ENCODE measurements at places on chromosomes 13 and 19.

DNA sequence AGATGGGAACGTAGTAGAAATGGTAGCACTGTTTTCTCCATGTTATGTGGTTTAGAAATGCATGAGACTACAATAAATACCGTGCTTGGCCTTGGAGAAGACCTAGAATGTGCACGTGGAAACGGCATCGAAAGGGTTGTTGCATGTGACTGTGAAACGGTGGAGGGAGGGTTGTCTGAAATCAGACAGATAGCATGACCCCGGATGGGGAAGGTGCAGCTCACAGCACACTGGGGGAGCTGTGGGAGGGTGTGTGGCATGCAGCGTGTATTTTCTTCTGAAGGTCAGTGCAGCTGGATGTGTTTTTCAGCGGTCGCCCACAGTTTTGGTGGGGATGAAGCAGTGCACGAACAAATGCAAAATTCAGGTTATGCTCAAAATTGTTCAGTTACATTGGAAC, 63.4 kb downstream of the CELF5 start:
- no peak for DNase-seq

DNA sequence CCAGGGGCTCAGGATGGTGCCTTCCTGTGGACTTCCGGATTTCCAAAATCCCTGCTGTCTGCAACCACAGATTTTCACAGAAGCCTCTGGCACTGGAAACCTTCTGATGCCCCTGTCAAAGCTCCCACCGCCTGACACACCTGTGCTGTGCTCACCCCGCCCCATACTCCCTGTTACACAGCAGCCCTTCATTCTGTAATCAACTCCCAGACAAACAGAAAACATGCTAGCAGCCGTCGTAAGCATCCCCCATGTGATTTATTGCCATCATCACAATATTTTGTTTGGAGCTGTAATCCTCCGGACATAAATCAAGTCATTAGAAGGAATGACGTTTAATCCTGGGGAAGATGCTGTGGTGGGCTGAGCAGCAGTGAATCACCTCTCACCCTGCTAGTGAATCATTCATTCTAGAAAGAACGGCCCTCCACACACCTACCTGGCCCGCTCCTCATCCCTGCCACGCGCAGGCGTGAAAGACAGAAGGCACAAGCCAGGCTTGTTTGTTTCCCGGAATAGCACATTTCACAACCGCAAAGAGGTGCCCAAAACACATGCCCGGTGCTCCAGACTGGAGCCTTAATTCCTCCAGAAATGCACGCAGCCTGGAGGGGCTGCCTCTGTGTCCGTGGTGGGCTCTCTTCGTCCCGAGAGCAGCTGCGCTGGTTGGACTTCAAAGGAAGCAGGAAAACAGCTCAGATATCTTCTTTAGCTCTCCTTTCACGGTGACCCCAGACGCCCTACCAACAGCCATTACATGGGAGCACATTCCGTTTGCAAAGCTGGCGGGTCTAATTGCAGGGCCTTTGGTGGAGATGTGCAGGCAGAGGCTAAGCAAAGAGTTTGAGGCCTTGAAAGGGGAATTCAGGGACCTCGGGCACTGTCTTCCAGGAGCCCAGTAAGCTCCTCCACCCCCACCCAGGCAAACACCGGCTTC, 41.3 kb upstream of the KCTD15 start:
- no peak for DNase-seq

DNA sequence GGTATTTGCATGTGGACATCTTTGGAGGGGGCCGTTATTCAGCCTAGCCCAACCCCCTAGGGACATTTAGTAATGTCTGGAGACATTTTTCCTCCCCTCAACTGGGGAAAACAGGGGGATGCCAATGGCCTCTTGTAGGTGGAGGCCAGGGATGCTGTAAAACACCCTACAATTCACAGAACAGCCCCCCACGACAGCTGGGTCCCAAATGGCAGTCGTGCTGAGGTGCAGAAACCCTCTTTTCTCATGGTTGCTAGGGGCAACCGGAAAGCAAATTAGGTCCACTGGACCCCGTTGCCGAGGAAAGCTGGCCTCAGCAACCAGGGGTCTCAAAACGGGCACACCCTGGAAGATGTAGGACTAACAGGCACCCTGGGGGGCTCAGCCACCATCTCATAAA, 14.6 kb downstream of the TMEM150B start:
- DNase-seq, result no peak

DNA sequence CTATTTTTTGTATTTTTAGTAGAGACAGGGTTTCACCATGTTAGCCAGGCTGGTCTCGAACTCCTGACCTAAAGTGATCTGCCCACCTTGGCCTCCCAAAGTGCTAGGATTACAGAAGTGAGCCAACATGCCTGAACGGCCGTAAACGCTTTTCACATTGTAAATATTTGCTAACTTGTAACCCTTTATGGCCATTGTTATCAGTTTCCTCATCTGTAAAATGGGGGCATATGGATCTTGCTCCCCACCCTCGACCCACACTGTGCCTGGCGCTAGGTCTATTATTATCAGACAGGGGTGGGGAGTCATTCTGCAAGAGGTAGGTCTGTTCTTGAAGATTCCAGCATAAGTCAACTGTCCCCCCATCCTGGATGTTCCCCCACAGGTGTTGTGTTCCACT, 11.9 kb downstream of the NCAN start:
- no peak for DNase-seq

GRCh38 chr13:34127523-34127922, 309.6 kb downstream of the RFC3 start:
- no peak for DNase-seq

- no peak for DNase-seq
Observed at GRCh38 chr13:43223216-43223615, 199.8 kb downstream of the DNAJC15 start.

GRCh38 chr19:47521473-47522180, 6.8 kb upstream of the NAPA start:
- DNase-seq, result no peak

- no peak for DNase-seq
Observed at GRCh38 chr13:69069554-69070133, 1038.0 kb upstream of the ATXN8OS start.

- DNase-seq, result no peak
Observed at GRCh38 chr13:112530861-112531260, 57.1 kb downstream of the TUBGCP3 start.

GRCh38 chr13:37429976-37430375, 168.6 kb downstream of the POSTN start:
- no peak for DNase-seq

DNA sequence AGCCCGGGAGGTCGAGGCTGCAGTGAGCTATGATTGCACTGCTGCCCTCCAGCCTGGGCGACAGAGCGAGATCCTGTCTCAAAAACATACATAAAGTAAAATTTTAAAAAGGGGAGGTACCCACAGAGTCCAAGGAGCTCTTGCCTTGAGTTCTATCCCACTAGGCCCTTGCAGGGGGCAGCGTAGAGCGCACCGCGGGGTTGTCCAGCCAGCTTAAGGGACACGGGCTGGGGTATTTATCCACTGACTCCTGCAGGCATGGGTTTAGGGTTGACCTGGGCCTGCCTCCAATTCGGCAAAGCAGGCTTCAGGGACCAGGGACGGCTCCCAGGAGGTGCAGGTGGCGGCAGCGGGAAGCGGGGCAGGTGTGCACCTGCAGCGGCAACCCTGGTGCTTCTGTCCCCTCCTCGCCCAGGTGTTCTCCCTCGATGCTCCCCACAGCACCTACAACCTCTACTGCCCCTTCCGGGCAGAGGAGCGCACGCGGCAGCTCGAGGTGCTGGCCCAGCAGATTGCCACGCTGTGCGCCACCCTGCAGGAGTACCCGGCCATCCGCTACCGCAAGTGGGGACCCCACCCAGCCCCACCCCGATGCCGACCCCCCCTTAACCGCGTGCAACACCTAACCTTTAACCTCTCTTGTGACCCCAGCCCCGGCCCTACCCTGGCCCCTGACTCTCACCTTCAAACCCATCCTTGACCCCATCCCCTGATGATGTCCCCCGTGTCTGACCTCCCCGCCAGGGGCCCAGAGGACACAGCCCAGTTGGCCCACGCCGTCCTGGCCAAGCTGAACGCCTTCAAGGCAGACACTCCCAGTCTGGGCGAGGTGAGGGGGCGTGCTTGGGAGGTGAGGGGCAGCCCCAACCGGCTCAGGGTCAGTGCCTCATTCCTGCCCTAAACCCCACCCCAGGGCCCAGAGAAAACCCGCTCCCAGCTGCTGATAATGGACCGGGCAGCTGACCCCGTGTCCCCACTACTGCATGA, 4.7 kb downstream of the STXBP2 start:
- no peak for DNase-seq

DNA sequence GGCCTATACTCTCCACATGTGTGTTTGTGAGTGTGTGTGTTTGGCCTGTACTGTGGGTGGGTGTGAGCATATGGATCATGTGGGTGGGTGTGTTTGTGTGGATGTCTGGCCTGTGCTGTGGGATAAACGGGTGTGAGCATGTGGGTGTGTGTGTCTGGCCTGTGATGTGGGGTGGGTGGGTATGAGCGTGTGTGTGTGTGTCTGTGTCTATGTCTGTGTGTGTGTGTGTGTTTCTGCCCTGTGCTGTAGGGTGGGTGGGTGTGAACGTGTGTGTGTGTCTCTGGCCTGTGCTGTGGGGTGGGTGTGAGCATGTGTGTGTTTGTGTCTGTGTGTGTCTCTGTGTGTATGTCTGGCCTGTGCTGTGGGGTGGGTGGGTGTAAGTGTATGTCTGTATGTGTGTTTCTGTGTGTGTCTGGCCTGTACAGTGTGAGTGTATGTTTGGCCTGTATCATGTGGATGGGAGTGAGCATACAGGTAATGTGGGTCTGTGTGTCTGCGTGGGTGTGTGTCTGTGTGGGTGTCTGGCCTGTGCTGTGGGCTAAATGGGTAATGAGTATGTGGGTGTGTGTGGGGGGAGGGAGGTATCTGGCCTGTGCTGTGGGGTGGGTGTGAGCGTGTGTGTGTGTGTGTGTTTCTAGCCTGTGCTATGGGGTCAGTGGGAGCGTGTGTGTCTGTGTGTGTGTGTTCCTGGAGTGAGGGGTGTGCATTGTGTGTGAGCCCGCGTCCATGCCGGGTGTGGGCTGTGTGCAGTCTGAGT, 20.8 kb upstream of the KCTD15 start:
- no peak for DNase-seq

DNA sequence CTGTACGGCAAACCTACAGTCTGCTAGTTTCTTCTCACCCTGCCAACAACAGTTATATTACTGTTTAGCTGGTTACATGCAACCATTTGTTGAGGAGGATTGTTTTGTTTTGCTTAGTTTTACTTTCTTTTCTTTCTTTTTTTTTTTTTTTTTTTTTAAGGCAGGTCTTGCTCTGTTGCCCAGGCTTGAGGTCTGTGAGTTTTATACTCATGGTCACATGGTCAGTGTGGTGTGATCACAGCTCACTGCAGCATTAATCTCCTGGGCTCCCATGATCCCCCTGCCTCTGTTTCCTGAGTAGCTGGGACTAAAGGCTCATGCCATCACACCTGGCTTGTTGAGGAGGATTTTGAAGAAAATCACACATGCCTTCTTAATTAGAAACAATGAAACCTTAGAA, 505.6 kb downstream of the GPC5 start:
- DNase-seq, result no peak

DNA sequence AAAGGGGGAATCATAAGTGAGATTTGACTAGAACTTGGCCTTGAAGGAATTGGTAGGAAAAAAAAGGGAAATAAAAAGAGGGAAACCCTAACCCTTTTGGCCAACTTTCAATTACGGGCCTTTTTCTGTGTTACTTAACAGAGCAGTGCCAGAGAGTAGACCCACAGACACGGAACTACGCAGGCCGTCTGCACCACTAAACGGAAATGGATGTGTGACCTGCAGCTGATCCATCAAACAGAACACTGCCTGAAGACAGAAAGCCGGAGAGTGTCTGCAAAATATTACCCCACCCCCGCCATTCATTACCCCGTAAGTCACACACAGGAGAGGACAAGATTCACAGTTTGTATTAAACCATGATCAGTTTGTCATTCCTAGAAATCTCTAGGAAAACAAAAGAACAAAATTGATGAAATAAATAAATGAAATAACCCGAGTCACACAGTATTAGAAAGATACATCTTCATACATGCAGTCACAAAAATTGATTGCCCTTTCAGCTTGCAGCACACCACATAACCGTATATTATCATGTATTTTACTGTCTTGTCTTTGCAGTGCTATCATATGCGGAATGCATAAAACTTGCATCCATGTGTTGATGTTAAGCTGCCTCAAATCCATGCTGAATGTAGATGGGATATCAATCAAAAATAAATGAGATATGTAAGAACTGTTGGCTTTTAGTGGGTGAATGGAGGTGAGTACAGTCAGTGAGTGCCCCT, 424.7 kb downstream of the IRS2 start:
- DNase-seq, result no peak

DNA sequence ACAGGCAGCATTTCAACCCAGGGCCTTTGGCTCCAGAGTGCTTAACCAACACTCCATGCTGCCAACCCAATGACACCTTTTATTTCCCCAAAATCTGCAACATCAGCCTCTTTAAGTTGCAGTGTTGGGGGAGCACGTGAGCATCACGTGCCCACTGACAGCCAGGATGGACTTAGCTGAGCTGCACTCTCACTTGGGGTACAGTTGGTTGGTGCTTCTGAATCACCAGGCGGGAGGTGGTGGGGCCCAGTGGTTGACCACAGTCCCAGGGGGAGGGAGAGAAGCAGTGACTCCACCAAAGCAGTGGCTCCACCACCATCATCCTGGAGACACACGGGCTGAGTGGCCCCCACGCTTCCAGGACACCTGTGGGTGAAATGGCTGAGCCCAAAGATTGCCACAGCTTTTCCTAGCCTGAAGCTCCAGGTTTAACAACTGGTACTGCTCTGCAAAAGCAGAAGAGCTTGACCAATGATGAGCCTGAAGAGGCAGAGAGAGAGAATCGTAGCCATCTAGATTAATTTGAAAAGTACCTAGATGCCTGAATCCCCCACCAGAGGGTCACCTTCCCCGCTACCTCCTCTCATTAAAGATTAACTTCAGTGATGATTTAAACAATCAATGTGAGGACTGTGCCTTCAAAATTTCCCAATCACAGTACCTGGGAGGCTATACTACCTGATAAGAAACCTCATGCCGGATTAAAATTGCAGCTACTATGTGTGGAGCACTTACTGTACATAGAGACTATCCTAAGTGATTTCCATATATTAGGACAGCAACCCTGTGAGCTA, 193.8 kb downstream of the FOXO1 start:
- no peak for DNase-seq

- no peak for DNase-seq
Observed at GRCh38 chr13:30181888-30182651, 125.3 kb downstream of the KATNAL1 start.

- DNase-seq, result no peak
Observed at GRCh38 chr19:37098570-37098969, 20.3 kb downstream of the ZNF420 start.

DNA sequence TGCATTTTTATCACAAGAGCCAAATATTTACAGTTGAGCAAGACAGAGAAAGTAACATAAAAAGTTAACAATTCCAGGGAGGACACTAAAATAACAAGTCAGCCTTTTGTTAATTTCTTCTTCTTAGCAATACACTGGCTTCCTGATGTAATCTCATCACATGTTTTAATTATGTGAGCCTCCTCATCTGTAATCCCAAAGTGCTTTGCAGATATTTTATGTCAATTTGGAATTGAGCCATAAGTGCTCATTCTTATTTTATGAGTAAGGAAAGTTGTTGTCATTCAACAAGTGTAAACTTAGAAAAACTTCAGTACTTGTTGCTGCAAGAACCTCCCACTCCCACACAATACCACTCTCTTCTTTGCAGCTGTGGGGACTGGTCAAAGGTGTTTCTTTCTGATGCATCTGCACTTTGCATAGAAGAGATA, 223.6 kb downstream of the GPC6 start:
- no peak for DNase-seq

Measured in stimulated activated CD8-positive, alpha-beta memory T cell treated with anti-CD3 and anti-CD28 coated beads, Interleukin-4, amount 100 ng/mL, for 1 hour (primary cell).